BE2C (cell line): ENCODE measurements at places on chromosomes 7 and 10.

DNA sequence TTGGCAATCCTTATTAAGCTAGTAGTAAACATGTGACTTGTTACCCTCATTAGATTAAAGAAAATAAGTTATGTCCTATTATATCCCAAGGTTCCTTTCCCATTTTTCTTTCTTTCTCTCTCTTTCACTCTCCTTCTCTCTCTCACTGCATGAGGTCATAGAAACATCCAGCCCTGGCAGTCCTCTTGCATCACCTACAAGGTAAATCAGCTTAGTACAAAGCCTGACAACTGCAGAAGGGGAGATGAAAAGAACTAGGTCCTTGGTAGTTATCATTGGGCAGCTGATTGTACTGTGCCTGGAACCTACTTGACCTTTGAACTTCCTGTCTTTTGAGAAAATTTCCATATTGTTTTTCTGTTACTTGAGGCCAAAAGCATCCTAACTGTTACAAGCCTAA lies 307.9 kb upstream of the SP8 start:
- no peak for DNase-seq

DNA sequence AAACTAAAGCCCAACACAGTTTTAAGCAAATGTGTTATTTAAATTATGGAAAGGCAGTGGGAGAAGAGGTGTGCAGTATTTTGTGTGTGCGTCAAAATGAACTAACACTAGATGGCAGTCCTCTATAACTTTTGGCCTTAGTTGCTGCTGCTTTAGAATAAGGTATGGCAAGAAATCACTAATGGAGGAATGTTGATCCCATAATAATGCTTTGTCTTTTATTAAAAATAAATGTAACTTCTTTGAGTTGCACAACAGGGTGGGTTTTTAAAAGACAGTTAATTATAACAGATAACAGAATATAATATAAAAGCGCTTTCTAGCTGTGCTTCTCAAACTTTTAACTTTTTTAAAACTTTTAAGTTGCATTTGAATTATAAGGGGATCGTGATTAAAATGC lies 56.4 kb downstream of the BBS9 start:
- DNase-seq = no peak

GRCh38 chr7:140915935-140916555 lies 8.7 kb downstream of the BRAF start:
- DNase-seq = no peak

- DNase-seq = no peak
Measured at GRCh38 chr10:112959207-112959838, 9.3 kb downstream of the TCF7L2 start.

- no peak for DNase-seq
Measured at GRCh38 chr7:101956130-101956529, 138.7 kb downstream of the CUX1 start.

DNA sequence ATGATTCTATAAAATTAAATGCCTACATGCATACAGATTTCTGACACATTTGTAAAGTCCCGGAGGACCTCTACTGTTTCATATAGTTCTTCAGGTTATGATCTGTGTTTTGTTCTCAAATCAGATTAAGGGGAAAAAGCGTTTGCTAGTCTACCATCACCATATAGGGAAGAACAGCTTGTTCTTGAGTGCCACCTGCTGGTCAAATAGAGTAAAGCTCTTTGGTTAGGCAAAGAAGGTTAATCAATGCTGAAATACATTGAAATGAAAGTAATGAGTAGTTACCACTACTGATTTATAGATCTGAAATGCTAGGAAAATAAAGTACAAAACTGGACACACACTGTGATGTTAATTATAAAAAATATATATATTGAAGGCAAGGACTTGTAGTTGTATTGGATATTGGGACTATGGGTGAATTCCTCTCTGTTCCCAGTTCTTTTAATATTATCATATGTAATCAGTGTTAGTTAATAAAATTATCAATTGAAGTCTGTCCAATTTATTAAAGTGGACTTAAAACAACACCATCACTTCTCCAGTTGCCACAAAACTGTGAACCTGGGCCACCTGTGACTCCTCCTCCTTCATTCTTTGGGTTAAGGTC lies 72.6 kb upstream of the PDLIM1 start:
- DNase-seq = peak; percentile 46

DNA sequence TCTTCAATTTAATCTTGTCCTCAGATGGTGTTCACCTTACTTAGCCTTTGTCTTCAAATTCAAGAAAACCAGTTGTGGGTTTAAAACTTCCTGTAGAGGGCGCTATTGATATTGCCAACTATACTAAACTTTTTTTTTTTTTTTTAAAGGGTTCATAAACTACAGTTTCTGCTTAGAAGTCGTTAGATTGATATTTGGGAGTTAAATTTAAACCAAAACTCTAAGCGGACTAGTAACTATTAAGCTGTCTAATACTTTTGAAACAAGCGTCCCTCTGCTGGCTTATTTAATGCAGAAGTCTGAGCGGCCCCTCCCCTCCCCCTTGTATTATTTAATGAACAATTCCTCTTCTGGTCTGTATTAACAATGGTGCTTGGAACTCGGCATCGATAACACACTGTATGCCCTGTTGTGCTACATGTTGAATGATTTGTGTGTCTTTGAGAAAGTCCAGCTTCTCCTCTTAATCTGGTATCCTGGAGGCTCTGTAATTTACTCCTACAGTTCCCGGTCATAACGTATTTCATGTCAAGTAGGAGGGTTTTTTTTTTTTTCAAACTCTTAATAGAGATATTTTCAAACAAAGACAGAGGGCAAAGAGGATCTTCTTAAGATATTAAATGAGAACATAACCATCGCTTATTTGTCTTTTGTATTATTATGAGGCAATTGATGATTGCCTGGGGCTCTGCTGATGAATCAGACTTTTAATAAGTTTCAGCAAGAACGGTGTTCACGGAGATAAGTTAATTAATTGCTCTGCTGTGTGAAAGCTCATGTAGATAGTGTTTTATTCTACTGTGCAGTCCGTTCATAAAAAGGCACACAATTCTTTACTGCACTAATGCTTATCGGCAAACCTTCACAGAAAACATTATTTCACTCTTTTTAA lies 22.6 kb upstream of the CREB5 start:
- peak; percentile 19 for DNase-seq

DNA sequence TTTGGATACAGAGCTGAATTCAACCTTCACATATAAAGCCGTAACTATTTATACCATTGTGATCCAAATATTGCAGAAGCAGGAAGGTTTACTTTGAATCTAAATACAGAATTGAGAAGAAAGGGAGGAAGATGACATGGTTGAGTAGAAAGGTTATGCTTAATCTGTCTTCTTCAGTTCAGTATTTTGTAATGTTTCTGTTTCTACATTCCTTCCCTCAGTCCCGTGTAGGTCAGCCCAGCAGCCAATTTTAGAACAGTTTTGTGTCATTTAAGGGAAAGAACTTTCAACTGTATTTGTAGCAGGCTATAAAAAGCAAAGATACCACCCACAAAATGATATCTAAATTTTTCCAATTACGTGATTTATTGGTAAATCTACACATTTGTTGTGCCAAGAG lies 97.4 kb downstream of the CPED1 start:
- no peak for DNase-seq

DNA sequence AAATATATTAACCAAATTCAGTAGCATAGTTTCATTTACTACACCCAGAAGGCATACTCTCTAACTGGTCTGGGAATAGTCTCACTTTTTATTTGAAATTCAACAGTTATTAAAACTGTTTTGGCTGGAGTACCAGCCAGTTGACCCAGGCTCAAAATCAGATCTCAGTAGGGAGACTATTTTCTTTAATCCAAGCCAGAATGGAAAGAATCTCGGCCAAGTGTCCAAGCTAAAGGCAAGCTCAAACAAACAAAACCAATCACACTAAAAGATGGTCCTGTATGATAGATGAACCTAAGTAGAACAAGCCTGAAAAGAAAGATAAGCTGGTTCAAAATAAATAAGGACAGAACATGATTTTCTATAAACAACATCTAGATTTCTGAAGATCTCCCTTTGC lies 259.6 kb upstream of the POM121L12 start:
- no peak for DNase-seq

DNA sequence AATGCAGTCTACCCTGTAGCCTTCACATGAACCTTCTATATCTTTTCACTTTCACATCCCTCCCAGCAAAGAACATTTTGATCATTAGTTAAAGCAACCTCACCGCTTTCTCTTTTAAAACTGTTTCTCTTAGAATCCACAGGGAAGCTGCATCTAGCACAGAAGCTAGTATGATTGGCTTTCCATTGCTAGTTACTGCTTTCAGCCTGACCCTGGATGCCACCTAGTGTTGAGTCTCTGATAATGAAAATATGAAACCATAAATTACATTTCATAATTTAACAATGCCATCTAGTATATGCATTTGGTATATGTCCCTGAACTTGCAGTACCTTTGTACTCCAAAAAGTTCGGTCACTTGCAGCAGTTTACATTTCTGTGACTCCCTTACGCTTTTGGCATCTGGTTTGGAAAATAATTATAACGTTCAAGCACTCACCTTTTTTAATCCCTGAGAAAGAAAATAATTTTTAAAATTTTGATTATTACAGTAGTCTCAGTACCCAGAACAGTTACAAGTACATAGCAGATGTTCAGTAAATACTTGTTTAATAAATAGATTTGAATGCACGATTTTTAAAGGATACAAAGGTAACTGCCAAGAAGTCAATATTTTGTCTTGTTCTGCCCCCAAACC lies 22.7 kb downstream of the CISD1 start:
- peak; percentile 49 for DNase-seq

GRCh38 chr10:69500864-69501468 lies 49.7 kb downstream of the TSPAN15 start:
- DNase-seq = no peak

GRCh38 chr10:61973169-61973568 lies 71.7 kb downstream of the ARID5B start:
- DNase-seq = peak; percentile 20

GRCh38 chr7:141268614-141269013 lies 194.8 kb downstream of the TMEM178B start:
- no peak for DNase-seq

GRCh38 chr10:35219292-35219691 lies 92.6 kb downstream of the CREM start:
- no peak for DNase-seq

GRCh38 chr10:89091496-89091895 lies 100.9 kb downstream of the FAS start:
- DNase-seq = no peak

GRCh38 chr10:6347391-6347951 lies 144.7 kb downstream of the PFKFB3 start:
- DNase-seq = no peak

GRCh38 chr10:47291682-47292081 lies 8.3 kb upstream of the GDF10 start:
- no peak for DNase-seq

- no peak for DNase-seq
Measured at GRCh38 chr10:84076047-84076388, 63.3 kb upstream of the GHITM start.

DNA sequence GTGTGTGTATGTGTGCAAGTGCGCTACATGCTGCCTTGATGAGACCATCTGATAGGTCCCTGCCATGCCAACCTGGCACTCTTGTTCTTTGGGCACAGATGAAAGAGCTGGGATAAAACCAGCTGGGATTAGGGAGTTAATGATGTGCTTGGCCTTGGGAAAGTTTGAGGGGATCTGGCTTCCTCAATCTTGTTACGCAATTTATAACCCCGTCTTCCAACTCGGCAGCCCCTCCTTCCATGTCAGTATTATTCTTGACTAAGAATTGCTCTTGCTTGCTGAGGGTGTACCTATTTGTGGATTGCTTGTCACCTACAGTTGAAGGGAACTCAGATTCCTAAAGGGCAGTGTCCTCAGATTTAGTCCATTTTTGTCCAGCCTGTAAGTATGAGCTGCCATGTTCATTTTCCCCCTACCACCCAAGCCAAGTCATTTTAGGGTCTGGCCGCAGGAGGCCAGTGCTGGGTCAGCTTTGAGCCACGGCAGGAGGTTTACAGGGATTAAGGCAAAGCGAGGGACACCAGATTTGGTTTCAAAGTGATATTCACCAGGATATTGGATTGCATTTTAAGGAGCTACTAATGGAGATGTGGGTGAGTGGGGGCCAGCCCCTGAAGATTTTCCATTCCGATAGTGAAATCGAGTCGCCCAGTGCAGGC lies 34.1 kb upstream of the KCNMA1 start:
- DNase-seq = no peak

DNA sequence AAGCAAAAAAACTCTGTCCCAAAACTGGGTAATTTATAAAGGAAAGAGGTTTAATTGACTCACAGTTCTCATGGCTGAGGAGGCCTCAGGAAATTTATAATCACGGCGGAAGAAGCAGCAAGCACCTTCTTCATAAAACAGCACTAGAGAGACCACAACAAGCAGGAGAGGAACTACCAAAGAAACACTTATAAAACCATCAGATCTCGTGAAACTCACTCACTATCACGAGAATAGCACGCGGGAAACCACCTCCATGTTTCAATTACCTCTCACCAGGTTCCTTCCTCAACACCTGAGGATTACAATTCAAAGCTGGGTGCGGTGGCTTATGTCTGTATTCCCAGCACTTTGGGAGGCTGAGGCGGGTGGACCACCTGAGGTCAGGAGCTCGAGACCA lies 48.5 kb downstream of the PDIA4 start:
- DNase-seq = no peak

- DNase-seq = no peak
Measured at GRCh38 chr10:76114581-76115001, 683.2 kb downstream of the LRMDA start.

GRCh38 chr10:34838366-34838900 lies 23.3 kb upstream of the PARD3 start:
- peak; percentile 18 for DNase-seq

- DNase-seq = no peak
Measured at GRCh38 chr7:100370303-100370702, 3.0 kb upstream of the PILRA start.

GRCh38 chr7:3446786-3447185 lies 145.7 kb downstream of the SDK1 start:
- DNase-seq = no peak

DNA sequence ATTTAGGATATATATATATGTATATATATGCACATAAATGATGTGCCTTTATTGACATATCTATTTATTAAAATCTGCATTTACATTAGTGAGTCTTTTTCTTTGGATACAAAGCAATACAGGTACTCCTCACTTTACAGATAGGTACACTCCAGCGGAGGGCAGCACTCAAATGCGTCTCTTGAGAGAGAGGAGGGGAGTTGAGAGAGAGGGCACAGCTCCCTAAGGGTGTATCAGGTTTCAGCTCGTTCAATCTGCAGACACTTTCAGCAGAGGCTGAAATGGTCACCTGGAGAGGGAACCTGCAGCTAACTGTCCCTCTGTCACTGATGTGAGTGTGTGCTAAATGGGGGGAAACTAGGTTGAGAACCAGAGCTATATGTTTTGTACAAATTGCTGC lies 21.5 kb downstream of the C10orf53 start:
- DNase-seq = no peak

GRCh38 chr7:7264306-7265040 lies 82.1 kb downstream of the C1GALT1 start:
- no peak for DNase-seq

- no peak for DNase-seq
Measured at GRCh38 chr7:32865448-32866030, 26.0 kb downstream of the KBTBD2 start.

- no peak for DNase-seq
Measured at GRCh38 chr10:29994811-29995210, 64.6 kb downstream of the JCAD start.
